Stimulated activated CD4-positive, alpha-beta T cell treated with anti-CD3 and anti-CD28 coated beads, Interleukin-4, amount 100 ng/mL, for 48 hours (primary cell): ENCODE measurements at places on chromosomes 6 and 20.

DNA sequence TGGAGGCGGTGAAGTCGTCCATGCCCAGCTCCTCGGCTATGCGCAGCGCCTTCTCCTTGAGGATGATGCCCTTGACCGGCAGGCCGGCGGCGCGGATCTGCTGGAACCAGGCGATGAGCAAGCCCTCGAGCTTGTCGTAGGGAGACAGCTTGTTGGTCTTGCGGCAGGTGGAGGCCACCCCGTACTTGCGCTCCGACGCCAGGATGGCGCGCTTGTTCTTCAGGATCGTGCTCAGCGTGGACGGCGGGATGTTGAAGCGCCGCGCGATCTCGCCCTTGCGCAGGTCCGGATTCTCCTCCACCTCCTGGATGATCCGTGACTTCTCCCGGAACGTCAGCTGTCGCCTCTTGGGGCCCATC, 435 bp downstream of the CENPB start:
- DNase-seq: no peak

GRCh38 chr6:100803264-100804045, 77.7 kb downstream of the ASCC3 start:
- DNase-seq: no peak

GRCh38 chr6:114747995-114748625, 405.3 kb upstream of the HS3ST5 start:
- DNase-seq: peak; percentile 19

DNA sequence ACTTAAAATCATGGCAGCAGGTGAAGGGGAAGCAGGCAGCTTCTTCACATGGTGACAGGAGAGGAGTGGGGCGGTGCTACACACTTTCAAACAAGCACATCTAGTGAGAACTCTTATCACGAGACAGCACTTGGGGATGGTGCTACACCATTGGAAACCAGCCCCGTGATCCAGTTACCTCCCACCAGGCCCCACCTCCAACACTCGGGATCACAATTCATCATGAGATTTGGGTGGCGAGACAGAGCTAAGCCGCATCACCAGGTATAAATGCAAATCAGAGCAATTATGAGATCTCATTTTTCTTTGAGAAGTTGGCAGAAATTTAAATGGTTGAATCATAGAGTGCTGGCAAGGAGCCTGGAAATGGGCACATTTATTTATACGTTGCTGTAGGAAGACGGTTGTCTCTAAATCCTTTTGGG, 31.4 kb downstream of the IGF2R start:
- no peak for DNase-seq

GRCh38 chr6:43391440-43392031, 22.1 kb upstream of the ZNF318 start:
- DNase-seq: no peak

- no peak for DNase-seq
Measured at GRCh38 chr6:148379481-148379880, 36.8 kb downstream of the SASH1 start.

DNA sequence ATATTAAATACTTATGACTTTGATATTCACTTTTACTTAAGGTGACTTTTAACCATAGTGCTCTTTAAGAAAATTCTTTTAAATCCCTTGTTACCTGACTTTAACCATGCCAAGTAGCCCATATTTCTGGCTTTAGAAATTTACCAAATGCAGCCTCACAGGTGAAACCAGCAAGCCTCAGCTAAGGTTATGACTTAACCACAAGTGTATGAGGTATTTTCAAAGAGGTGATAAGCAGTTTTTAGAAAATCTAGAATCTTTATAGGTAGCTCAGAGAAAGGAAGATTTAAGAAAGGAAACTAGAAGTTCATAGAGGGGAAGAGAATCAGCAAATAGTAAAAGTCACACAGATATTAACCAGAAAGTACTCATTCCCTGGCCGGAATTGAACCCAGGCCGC, 661.9 kb upstream of the GJE1 start:
- DNase-seq: no peak

DNA sequence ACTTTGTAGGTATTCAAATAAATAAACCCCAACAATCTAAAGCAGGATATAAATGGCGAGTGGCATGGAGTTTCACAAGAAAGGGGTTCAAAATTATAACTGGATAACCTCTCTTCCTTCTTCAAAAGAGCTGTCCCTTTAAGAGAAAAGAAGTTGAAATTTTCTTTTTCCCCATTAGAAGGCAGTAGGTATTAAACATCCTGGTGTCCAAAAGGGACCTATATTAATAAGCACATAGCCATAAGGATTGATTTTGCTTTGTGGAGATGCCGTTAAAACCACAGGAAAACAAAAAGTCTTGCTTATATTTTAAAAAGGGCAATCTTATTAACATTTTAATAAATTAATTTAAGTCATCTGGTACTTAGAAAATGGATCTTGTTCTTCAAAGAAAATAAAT, 76.5 kb downstream of the LYRM4 start:
- DNase-seq: no peak

DNA sequence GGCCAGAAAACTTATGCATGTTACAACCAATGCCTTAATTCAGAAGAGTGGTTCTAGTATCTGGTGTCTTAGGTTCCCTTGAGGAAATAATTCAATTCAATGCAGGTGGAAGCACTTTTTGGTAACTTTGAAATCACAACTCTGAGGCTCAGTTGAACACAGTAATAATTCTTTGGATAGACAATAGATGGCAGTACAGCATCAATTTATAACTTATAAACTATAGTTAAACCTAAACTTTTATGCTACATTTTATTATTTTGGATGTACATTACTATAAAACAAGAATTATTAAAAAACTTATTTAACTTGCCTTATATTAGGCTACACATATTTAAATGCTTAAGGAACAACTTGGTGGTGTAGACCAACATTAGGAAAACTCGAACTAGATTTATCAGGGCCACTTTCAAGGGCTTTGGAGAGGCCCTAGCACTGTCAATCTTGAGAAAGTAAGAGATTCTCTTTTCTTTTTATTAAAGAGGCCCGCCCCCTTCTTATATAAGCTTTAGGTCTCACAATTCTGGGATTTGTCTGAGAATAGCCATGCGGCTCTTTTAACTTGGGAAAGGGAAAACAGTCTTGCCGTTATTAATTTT, 85.9 kb downstream of the CRYBG1 start:
- no peak for DNase-seq

- DNase-seq: no peak
Measured at GRCh38 chr20:61630816-61631215, 378.8 kb downstream of the CDH4 start.

GRCh38 chr6:36968266-36968977, 13.9 kb downstream of the PI16 start:
- no peak for DNase-seq

DNA sequence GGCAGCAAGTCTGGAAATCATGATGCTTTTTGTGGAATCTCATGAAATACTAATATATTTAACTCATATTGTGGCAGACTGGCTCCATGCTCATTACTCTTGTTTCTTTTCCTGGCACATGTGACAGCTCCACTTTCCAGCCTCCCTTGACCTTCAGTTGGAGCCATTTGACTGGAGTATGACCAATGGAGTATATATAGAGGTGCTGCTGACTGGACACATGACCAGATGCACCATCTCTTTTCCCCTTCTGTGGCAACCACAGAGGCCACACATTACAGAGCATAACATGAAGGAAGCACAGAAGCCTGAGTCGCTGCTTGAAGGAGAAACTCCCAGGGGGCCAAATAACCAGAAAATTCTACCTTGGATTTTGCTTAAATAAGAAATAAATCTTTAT, 77.4 kb downstream of the MKKS start:
- DNase-seq: no peak

DNA sequence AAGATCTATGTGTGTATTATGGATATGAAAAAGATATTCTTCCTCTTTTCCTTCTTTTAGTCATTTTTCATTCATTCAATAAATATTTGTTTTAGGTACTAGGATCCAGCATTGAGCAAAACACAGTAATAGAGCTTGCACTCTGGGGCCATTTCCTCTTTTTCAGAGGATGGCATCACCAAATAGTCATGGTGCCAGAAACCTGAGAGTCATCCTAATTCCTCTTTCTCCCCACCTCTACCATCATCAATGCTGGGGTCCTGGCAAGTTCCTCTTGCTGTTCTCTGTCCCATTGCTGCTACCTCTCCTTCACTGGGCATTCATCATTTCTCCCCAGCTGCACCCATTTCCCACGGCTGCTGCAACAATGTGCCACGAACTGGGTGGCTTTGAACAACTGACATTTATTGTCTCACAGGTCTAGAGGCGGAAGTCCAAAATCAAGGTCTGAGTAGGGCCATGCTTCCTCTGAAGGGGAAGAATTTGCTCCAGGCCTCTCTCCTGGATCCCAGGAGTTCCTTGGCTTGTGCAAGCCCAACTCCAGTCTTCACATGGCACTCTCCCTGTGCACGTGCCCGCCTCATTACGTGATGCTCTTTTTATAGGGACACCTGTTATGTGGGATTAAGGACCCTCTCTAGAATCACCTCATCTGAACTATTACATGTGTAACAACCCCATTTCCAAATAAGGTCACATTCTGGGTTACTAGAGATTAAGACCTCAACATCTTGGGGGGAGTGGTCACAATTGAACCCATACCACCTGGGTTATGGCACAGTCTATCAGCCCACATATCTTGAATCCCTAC, 9.5 kb upstream of the IGF2R start:
- no peak for DNase-seq

DNA sequence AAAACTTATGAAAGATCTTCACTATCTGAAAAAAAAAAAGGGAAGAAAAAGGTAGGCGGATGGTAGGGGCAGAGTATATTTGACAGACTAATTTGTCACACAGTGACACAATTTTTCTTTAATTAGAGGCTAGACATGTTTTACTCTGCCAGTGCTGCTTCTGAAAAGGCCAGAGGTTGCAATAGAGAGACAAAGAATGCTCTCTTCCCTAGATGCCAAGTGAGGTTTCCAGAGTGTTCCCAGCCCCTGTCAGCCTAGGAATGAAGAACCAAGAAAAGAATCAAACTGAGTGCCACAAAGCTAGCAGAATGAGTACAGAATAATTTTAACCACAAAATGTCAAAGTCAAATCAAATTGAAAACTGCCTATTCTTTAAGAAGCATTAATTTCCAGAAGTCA, 13.0 kb downstream of the PNISR start:
- no peak for DNase-seq

GRCh38 chr6:113733381-113733780, 123.8 kb upstream of the MARCKS start:
- no peak for DNase-seq

- no peak for DNase-seq
Measured at GRCh38 chr6:3823671-3824070, 25.5 kb upstream of the FAM50B start.

DNA sequence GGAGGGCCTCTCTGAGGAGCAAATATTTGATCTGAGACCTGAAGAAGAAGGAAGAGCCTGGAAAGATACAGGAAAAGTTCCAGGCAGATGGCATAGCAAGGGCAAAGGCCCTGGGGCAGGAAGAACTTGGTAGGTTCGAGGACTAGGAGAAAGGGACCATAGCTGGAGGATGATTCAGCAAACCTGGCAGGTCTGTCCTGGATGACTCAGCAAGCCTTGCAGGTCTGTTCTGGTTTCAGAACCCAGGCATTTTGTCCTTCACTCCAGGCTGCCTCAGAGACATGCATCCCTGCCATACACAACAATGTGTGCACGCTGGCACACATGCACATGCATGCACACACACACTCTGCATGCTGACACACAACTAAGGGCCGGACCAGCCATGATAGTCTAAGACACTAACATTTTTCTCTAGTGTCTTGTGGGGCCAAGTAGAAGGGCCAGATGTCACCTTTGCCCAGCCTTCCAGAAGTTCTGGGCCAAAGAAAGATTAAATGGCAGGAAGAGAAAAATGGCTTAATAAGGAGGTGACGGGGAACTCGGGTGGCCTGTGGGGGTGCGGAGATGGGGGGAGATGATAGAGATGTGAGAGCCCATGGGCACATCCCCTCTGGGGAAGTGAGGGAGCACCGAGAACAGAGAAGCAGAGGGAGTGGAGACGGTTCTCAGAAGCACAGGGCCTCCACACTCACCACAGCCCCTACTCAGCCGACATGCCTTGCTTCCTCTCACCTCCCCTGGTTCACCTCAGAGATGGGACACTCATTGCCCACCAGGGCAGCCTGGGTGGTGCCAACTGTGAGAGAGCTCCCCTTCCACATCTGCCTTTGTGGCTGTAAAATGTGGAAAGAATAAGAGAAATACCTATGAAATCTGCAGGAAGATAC, 15.4 kb upstream of the TRIB3 start:
- no peak for DNase-seq

DNA sequence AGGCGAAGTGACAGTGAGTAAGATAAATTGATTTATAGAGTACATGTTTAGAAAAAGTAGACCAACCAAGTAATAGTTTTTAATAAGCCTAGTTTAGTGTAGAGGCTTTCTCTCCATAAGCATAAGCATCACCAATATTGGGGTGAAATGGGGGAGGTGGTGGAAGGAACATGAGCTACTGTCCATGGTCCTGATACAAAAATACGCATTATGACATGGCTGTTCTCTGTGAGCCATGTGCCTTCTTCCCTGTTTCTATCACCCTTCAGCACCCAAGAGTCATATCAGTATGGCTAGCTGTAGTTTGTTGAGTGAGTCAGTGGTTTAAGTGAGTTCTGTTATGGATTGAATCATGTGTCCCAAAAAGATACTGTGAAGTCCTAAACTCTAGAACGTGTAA, 150.8 kb downstream of the EDN1 start:
- no peak for DNase-seq

GRCh38 chr6:117444600-117444999, 18.9 kb upstream of the ROS1 start:
- no peak for DNase-seq

DNA sequence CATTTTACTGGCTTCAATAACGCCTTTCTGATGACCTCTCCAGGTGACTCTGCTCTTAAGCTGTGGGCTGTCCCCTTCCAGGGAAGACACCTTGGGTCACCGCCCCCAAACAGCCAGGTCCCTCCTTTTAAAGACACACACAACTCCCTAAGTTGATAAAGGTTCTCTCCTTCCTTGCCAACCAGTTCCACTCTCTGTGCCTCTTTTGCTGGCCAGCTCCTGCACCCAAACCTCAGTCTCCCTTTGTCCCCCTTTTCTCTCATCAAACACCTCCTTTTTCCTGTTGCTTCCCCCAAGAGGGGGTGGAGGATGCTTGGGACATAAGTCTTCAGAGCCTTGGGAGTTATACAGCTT, 1.0 kb downstream of the NCOA6 start:
- DNase-seq: peak; percentile 76

DNA sequence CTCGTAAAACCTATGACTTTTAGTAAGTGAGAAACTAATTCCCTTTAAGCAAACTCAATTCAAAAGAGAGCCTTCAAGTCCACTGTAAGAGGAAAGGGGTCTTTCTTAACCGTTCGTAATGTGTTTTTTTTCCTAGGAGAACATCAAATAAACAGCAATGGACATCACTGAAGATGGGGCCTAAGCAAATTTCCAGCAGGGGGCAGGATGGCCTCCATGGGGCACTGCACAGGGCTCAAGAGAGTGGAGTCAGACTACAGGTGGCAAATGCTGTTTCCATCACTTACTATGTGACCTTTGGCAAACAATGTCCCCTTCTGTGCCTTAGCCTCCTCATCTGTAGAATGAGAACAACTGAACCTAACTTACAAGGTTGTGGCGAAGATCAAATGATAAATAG, 88.7 kb downstream of the ARHGAP18 start:
- peak; percentile 34 for DNase-seq

GRCh38 chr6:169724494-169725124, at the start of gene PHF10:
Gene PHF10 (minus strand): TSS chr6:169724500. CDS start chr6:169723931, 569 bp downstream.
- peak; percentile 53 for DNase-seq
